Substantia nigra (tissue), 51 donors: ENCODE measurements at places on chromosomes 13 and 19.

- no peak for DNase-seq
These were observed 55.4 kb downstream of the INTS6 start for GRCh38 chr13:51397262-51397941.

GRCh38 chr19:18157465-18158063 lies 4.6 kb downstream of the PIK3R2 start:
- DNase-seq: peak; percentile 65

DNA sequence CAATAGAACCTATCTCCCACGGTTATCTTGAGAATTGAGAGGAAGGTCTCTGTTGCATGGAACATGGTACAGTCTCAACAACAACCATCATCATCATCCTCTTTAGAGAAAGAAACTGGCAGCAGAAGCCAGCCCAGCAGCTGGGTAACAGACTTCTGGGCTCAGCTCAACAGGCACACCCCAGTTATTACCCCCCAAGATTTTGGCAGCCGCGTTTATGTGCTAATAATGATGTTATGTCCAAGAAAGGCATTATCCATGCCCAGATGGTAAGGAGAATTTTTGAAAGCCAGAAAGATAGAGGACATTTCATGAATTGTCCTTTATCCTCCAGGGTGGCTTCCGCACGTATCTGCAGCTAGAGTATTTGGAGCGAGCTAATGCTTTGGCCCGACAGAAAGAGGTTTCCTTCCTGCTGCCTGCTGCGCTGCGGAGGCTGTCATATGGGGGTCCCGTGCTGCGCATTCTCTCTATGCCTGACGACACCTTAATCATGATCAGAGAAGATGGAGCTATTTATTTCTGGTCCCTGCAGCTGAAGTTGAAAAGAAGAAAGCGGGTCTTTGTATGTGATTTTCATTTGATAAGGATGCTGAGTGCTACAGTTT lies 89.9 kb downstream of the TEX26 start:
- DNase-seq: no peak

DNA sequence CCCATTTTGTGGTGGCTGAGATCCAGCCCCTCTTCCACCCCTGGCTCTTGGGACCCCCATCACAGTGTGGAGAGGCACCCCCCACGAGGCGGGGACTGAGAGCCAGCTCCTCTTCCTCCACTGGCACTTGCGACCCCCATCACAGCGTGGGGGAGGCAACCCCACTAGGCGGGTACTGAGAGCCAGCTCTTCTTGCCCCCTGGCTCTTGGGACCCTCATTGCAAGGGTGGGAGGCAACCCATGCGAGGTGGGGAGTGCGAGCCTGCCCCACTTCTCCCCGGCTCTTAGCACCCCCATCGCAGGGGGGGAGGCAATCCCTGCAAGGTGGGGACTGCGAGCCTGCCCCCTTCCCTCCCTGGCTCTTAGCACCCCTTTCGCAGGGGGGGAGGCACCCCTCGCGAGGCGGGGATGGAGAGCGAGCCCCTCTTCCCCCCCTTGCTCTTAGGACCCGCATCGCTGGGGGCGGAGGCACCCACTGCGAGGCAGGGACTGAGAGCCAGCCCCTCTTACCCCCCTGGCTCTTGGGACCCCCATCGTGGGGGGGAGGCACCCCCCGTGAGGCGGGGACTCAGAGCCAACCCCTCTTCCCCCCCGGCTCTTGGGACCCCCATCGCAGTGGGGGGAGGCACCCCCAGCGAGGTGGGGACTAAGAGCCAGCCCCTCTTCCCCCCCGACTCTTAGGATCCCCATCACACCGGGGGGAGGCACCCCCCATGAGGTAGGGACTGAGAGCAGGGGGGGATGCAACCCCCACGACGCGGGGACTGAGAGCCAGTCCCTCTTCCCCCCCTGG lies 364.6 kb upstream of the SPRY2 start:
- no peak for DNase-seq

DNA sequence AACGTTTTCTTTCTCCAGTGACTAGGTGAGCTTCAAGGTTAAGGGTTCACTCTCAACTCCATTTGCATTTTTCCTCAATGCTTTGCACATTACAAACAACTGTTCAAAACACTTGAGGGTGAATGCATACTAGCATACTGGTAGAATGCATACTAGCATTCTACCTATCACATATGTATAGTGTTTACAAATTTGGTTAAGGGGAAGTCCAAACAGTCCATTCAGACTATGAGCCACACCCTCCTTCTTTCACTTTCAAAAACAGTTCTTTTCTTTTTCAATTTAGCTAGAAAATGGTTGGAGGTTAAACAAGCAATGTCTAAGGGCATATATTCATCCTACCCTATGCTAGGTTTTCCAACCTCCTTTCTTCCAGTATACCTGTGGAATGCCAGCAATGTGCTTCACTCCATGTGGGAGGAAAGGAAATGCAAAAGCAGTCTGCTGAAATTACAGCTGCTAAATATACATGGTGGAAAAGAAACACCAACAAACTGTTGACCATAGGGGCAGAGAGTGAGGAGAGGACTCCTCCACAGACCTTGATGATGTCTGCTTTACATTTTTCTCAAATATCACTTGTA lies 102.6 kb downstream of the DOCK9 start:
- no peak for DNase-seq

- DNase-seq: no peak
These were observed 44.9 kb upstream of the ITM2B start for GRCh38 chr13:48188131-48188530.

DNA sequence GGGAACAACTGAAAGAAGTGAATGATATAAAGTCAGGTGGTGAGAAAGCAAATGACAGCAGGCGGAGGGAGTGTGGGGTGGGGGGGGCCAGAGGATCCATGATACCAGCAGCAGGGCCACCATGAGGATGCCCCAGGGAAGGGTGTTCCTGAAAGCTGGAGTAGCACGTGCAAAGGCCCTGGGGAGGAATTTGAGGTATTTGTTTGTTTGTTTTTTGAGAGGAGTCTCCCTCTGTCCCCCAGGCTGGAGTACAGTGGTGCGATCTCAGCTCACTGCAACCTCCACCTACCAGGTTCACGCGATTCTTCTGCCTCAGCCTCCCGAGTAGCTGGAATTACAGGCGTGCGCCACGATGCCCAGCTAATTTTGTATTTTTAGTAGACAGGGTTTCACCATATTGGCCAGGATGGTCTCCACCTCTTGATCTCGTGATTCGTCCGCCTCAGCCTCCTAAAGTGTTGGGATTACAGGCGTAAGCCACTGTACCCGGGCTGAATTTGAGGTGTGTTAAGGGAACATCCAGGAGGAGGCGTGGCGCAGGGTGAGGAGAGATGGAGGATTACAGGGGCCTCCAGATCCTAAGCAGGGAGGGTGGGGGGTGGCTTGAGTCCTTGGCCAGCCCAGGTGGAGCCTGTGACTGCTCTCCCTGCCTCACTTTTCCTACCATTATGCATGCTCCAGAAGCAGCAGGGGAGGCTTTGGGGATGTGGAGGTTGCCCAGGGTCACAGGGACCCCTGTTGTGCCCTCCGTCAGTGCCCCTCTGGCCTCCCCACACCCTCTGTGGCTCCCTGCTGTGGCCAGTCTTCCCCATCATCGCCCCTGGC lies 12.4 kb upstream of the JUND start:
- DNase-seq: no peak

- DNase-seq: no peak
These were observed 61.4 kb downstream of the CCNE1 start for GRCh38 chr19:29873024-29873800.

- no peak for DNase-seq
These were observed 122.0 kb downstream of the SIPA1L3 start for GRCh38 chr19:38028913-38029510.

GRCh38 chr19:42316223-42317211 lies 3.4 kb downstream of the TMEM145 start:
- DNase-seq: peak; percentile 9

GRCh38 chr19:44585371-44586133 lies 27.8 kb upstream of the IGSF23 start:
- no peak for DNase-seq

DNA sequence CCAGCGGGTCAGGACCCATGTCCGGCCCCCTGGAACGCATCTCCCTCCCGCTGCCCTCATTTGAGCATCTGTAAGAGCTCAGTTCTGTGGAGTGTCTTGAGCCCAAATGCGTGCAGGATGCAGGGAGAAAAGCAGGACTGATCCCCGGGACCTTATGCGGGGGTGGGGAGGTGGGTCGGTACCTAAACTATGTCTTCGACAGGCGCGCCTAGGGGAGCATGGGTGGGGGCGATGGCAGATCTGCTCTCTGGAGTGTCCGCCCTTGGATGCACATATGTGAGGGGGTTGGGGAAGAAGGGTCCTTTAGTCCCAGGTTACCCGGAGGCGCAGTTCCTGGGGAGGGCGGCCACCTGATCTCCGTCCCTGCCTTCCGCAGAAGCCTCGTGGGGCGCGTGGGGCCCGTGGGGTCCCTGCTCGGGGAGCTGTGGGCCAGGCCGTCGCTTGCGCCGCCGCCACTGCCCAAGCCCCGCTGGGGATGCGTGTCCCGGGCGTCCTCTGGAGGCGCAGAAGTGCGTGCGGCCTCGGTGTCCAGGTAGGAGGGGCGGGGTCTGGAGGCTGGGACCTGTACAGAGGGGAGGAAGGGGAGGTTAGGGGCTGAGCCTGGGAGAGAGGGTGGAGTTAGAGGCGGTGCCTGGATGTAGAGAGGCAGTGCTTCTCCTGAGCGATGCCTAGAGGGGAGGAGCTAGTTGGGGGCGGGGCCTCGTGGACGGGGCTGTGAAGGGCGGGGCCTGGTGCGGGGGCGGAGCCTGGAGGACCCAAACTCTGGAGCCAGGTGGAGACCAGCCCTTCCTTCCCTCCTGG lies 2.9 kb downstream of the CILP2 start:
- no peak for DNase-seq

- no peak for DNase-seq
These were observed 29.2 kb downstream of the CSNK1G2 start for GRCh38 chr19:1970003-1970805.

DNA sequence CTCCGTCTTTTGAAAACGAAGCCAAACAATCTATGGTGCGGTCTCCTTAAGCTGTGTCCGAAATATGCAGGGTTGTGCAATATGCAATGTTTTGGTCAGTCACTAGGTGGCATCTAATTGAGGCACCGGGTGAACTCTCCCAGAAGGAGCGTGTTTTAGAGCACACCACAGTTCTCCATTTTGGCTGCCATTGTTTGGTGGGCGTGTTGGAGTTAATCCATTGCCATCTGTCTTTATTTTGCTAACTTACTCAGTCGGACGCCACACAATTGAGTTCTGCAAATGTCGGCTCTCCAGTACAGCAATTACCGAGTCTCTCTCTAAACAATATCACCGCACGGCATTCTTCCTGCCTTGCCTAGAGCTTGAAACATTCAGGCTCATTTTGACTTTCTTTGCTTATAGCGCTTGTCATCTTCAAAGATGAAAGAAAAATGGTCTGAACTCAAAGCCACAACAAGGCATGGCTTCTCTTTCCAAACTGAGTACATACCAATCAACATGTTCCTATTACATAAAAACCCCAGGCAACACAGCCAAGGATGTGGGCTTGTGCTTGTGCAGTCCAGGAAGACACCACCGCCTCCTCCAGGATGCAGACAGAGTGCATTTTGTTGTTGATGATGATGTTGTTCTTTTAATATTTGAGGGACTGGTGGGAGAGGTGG lies 182.0 kb upstream of the SERP2 start:
- no peak for DNase-seq

- no peak for DNase-seq
These were observed 15.5 kb upstream of the ZNF14 start for GRCh38 chr19:19748249-19748938.

DNA sequence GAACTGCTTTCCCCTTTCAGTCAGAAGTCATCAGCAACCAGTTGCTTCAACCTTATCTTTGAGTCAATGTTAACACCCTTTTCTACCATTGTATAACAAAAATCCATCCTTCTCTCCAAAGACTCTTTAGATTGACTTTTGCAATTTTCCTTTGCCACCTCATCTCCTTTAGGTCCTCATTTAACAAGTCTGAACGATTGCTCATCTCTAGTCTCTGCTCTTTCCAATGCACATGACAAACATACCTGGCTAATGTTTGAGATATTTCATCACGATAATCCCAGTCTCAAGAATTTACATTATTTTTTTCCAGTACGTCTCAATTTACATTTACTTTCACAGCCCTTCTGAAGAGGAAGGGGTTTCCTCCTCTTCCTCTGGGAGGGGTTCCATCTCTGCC lies 127.5 kb downstream of the KLF12 start:
- no peak for DNase-seq

DNA sequence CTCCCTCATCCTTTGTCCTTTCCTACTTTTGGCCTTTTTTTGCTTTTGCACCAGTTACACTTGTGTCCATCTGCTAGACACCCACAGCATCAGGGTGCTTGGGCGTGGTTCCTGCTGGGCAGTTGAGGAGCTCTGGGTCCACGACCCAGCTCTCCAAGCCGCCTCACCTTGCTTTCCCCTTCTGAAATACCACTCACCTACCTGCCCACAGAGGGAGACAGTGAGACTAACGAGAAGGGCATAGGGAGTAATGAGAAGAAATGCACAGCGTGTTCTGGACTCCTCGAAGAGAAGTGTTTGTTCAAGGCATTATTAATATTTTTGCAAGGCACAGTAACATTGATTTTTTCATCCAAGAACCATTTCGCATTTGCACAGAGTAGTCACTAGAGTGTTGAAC lies 92.9 kb downstream of the DNAJC15 start:
- no peak for DNase-seq

GRCh38 chr13:46101484-46102254 lies 3.2 kb downstream of the CPB2 start:
- DNase-seq: no peak

GRCh38 chr19:35135389-35135909 lies 590 bp upstream of the LGI4 start:
- DNase-seq: peak; percentile 80

DNA sequence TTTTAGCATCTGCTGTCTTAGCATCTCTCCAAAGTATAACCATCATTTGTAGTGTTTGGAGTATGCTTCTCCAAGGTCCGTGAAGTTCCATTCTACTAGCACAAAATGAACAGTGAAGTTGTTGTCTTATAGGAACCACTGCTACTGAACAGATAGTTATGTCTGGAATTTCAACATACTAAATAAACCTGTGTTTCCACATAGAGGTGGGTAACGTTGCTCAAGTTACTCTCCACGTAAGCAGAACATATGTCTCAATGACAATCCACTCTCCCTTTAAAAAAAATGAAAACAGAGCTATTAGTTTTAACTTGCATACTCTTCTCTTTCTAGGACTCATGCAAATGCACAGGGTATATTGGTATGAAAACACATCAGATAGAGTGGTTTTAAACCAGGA lies 184.3 kb upstream of the TRPC4 start:
- no peak for DNase-seq

DNA sequence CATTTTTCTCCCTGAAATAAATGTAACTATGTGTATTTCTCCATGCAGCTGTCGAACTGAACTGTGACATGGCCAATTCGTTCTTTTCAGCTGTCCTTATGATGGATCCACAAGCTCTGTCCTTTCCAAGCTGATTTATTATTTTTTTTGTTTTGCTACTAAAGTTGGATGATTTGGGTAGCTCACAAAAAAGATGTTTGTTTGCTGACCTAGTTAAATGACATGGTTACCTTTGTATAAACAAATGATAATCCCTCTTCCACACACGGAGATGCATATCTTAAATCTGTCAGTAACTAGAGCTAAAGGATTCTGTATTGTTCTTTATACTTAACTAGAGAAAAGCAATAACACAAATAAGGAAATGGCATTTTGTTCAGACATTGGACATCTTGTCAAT lies 884.3 kb upstream of the PCDH20 start:
- DNase-seq: no peak
